ENCODE measurements at places on chromosomes 1 and 21.

GRCh38 chr1:203630697-203631096 is 4.1 kb downstream of the ATP2B4 start:
- no peak for DNase-seq

DNA sequence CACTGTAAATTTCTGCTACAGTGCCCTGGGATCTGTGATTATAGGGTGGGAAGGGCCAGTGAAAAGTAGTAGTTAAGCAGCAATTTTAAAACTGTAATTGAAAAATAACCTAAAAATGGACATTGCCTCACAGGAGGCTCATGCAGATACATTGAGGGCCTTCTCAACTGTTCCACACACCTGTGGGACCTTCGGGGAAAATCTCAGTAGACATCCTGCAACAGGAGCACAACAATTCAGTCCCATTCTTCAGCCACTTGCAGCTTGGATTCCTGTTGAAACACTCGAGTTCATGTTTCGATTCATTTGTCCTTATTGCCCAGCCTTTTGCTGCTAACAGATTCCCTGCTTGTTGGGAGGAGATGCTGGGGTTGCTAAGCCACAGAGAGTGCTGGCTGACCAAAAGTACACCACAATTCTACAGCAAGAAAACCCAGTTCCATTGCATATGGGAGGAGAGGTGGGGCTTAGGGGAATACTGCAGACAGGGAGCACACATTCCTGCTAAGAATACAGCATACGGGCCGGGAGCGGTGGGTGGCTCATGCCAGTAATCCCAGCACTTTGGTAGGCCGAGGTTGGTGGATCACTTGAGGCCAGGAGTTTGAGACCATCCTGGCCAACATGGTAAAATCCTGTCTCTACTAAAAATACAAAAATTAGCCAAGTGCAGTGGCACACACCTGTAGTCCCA is 4.5 kb downstream of the TMCC2 start:
- no peak for DNase-seq

- DNase-seq, result no peak
Observed at GRCh38 chr1:1922956-1923833, 4.1 kb upstream of the TMEM52 start.

DNA sequence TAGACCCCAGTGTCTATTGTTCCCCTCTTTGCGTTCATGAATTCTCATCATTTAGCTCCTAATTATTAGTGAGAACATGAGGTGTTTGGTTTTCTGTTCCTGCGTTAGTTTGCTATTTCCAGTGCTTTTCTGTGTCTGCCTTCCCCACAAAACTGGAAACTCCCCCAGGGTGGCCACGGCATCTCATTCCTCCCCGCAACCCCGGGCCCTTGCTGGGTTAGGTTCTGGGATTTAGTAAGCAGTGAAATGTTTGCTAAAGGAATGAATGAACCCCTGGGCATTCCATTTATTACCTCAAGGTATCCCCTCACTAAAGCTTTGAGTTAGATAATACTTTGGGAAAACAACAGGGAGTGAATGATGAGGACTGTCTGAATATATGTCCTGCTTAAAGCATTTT is 142.9 kb downstream of the GLUL start:
- no peak for DNase-seq

GRCh38 chr1:19980314-19980713 is 896 bp upstream of the PLA2G2A start:
- DNase-seq, result no peak

GRCh38 chr1:27650171-27650538 is 15.2 kb upstream of the FGR start:
- DNase-seq, result no peak
